ENCODE measurements at places on chromosomes 7 and 10. TPM values are rescaled to one million over a fixed set of nuclear protein-coding genes. Genes with fewer than 3 reads are reported as not detected.

The POLR1F gene
- total RNA-seq: 16.7 TPM

The LMBR1 gene
- total RNA-seq: 76.2 TPM

The DYNC1I1 gene
- total RNA-seq: 0.54 TPM

The GPR146 gene
- total RNA-seq: 33.9 TPM

The SFTPA1 gene
- total RNA-seq: not detected

The GRM3 gene
- total RNA-seq: not detected

All from hematopoietic multipotent progenitor cell (in vitro differentiated cells).